ENCODE measurements at places on chromosomes 4 and X.

DNA sequence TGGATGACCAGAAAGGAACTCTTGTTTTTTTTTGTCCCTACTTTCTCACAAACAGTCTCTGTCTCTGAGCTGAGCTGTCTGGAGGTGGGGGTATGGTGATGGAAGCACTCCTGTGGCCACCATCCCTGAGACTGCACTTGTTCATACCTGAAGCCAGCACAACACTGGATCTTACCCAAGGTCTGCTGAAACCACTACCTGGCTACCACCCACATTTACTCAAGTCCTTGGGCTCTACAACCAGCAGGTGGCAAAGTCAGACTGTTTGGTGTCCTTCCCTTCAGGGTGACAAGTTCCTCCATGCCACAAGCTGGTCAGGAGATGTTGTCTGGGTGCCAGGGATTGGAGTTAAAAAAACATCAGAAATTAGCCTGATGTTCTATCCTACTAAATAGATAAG, 89.7 kb downstream of the NEXMIF start:
- DNase-seq = no peak

- DNase-seq = no peak
Measured at GRCh38 chr4:24513718-24514117, 70.6 kb downstream of the DHX15 start.

DNA sequence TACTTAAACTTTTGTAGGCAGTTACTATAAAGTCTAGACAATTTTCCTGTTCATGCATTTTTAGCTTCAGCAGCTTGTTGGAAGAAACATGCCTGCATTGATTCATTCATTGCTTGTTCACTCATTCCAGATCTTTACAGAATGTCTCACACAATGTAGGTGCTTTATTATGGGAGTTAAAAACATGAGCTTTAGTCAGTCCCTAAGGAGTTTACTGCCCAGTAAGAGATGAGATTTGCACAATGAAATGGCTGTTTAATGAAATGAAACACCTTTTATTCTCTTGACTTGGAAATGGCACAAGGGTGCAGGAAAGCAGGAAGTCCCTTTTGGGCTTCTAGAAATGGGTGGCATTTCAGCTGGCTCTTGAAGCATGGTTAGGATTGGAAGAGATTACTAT, 2.9 kb downstream of the NOCT start:
- DNase-seq = no peak

DNA sequence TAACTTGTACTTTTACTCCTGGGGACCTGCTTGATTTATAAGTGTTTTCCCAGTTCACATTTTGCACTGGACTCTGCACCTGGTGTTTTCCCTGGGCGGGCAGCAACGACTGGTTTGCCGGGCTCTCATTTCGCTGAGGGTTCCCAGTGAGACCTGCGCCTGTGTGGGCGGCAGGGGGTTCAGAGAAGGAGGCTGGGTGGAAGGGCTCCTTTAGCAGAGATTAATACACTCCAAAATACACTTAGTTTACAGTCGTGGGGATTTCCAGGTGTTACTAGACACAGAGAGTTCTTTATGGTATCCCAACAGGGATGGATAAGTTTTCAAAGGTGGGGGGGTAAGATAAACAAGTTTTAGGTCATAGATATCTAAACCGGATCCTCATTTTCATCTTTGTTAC, 53.0 kb upstream of the SHISA3 start:
- DNase-seq = no peak

- DNase-seq = no peak
Measured at GRCh38 chr4:28117084-28117682, 1256.5 kb downstream of the STIM2 start.

DNA sequence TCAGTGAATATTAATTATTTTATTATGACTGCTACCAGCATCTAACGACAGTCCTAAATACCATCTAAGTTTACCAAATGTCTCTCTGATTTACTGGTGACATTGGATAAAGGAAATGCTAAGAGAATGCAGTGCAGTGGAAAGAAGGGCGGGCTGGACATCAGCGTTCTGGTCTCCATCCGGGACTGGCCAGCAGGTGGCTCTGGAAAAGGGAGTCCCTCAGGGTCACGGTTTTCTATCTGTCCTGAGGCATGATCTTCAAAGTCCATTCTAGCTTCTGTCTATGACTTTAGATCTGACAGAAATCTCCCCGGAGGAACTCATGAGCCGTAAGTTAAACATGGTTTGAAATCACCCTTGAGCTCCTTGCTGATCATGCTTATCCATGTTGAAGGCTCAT, 3.3 kb downstream of the TRIM2 start:
- no peak for DNase-seq
